ENCODE measurements at places on chromosomes 7 and 10.

DNA sequence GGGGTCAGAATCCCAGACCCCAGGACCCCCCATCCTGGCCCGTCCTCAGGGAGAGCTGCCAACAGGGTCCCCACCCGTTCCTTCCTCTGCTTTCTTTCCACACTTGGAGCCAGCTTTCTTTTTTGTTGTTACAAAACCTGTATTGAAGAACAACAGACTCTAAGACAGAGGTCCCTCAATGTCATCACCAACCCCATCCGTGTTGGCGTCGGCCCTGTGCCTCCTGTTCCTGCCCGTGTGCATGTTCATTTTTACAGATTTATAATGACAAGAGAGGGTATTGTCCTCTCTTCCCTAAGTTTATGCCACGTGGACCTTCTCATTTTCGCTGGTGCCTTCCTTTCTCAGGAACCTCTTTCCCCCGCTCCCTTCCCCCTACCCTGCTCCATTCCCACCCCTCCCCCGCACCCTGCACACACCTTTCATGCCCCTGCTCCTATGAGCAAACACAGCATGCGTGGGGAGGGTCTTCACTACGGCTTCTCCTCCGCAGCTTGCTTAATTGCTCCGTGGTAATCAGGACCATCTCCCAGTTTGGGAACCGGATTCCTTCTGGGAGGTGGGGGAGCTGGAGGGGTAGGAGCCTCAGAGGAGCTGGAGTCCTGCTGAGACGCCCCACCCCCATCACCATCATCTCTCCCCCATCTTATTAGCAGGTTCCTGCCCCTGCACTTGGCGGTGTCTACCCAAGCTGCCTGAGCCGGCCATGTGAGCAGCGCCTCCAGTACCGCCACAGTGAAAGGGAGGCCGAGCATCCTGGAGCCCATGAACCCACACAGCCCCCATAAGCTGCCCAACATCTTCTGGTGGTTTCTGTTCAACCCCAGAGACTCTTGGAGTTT, 88.0 kb upstream of the INSIG1 start:
- no peak for DNase-seq

DNA sequence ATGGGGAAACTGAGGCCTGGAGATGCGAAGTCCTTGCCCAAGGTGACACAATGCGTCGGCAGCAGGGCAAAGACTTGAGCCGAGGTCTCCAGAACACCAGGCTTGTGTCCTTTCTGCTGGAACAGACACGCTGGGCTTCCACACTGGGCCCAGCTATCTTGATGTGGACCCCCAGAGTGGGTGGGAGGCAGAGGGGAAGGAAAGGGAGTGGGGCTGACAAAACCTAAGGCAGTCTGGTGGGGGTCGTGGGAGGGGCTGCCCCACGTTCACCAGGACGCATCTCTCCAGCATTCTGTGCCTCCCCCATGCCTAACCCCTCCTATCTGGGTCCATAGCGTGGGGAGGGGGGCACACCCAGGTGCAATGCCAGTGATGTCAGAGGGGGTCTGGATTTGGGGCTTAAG, 38.1 kb downstream of the PPIF start:
- no peak for DNase-seq

DNA sequence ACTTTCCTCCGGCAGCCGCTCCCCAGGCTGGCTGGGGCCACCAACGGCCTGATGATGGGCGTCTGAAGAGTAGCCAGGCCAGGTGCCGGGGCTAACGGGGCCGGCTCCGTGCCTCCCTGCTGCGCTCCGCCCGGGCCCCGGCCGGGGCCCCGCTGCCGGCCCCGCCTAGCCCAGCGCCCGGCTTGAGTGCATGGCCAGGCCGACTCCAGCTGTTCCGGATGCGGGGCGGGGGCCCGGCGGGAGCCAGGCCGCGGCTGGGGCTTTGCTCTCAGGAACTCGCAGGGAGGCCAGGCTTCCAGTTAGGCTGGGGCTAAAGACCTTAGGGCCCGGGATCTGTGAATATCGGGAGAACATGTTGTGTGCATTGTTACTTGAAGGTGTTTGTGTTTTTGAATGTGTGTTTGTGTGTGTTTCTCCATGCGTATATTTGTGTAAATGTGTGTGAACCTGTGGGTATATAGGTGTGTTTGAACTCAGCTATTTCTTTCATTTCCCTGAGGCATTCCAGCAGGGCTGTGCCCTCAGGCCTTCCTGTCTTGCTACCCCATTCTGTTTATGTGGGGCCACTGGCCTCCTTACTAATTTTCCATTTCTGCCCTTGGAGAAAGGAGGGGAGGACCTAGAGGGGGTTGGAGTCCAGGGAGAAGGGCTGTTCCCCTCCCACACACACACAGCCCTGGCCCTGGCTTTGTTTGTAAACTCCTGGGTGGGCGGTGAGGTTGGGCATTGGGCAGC, 1.1 kb upstream of the LBX1 start:
- peak; percentile 71 for DNase-seq

- DNase-seq, result no peak
These were observed 5.8 kb downstream of the FBH1 start for GRCh38 chr10:5895804-5896203.

DNA sequence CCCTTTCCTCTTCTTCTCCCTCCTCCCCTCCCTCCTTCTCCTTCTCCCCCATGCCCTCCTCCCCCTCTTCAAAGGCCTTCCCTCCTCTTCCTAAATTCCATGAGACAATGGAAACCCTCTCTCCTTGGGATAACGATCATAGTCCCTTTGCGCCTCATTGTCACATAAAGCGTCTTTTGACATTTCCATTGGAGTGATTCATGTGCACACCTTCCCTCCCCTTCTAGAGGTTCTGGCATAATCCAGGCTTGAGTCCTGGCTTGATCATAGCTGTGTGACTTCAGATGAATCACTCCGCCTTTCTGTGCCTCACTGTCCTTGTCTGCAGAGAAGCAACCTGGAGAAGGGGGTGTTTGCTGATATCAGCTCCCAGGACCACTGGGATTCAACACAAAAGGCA, 204.2 kb downstream of the TNS3 start:
- no peak for DNase-seq

DNA sequence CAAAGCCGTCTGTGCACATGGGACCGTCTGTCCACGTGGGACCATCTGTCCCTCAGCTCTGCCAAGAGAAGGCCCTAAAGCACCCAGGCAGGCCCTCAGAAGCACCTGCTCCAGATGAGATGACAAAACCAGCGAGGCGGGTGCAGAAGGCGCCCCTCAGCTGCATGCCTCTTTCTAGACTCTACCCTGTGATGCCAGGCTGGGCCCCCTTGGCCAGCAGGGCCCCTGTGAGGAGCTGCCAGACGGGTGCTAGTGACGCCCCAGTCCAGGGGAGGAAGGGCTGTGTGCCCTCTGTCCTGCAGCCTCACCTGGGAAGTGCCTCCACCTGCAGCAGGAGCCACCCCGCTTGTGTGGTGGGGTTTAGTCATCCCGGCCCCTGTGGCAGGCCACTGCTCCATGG, 309.2 kb upstream of the SHH start:
- DNase-seq, result no peak

- DNase-seq, result no peak
These were observed 89.9 kb upstream of the CAPZA2 start for GRCh38 chr7:116772423-116772863.

- no peak for DNase-seq
These were observed 14.5 kb downstream of the NOBOX start for GRCh38 chr7:144388950-144389349.

GRCh38 chr7:92071032-92071431, 63.2 kb downstream of the CYP51A1 start:
- DNase-seq, result no peak

- peak; percentile 41 for DNase-seq
These were observed 356.3 kb upstream of the GALNT17 start for GRCh38 chr7:70775570-70776156.

DNA sequence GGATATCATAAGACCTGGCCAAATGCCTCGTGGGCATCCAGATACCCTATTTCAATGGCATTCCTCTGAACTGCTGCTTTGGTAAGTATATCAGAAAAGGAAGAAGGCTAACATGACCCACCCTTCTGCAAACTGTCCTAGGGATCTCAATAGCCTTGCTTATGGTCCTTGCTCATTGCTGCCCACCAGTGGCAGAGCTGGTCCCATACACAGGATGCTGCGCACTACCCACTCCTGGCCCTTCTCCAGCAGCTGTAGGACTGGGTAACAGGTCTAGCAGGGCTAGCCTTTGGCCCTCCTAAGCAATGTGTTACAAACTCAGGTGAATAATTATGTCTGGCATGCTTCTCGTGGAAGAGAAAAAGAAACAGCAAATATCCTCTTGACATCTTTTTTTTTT, 72.5 kb downstream of the C10orf90 start:
- peak; percentile 53 for DNase-seq

GRCh38 chr7:152406491-152406890, 29.3 kb downstream of the KMT2C start:
- DNase-seq, result no peak

GRCh38 chr10:42939685-42940366, 137.0 kb upstream of the RET start:
- no peak for DNase-seq

DNA sequence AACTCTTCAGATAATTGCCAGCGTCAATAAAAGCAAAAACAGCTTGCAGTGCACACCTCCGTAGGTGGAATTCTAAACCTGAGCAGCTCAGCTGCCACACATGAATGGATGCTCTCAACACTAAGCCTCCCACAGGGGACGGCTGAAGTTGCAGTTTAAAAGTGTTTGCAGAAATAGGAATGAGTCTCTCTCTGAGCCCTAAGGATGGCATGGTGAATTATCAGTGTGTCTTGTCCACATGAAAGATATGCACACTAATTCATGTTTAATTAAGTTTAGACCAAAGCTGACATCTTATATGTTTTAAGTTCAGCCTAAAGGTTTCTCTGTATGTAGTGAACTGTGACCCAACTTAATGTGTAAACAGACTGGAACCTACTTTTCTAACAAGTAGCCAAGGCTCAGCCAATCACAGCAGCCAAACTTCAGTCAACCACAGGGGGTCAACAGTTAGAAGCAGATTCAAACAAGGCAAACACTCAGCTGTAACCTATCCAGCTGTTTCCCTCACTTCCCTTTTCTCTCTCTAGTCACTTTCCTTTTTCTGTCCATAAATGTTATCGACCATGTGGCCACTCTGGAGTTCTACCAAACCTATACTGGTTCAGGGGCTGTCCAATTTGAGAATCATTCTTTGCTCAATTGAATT, 38.1 kb downstream of the CTTNBP2 start:
- DNase-seq, result no peak

DNA sequence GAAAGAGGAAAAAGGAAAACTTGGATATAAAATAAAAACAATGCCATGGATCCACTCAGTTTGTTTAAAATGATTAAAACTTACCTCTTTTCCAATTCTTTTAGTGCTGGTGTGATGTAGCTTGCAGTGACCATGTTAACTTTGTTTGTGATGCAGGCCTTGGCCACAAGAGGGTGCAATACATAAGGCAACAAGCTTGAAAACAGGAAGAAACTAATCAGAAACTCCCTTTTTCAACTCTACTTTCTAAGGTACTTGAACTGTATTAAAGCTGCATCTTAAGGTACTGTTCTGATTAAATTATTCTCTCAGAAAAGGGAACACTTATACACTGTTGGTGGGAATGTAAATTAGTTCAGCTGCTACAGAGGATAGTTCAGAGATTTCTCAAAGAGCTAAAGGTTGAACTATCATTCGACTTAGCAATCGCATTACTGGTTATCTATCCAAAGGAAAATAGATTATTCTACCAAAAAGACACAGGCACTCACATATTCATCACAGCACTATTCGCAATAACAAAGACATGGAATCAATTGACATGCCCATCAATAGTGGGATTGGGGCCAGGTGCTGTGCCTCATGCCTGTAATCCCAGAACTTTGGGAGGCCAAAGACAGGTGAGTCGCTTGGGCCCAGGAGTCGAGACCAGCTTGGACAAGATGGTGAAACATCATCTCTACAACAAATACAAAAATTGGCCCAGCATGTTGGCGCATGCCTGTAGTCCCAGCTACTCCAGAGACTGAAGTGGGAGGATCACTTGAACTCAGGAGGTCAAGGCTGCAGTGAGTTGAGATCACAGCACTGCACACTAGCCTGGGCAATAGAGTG, 50.9 kb downstream of the AASS start:
- DNase-seq, result peak; percentile 86

DNA sequence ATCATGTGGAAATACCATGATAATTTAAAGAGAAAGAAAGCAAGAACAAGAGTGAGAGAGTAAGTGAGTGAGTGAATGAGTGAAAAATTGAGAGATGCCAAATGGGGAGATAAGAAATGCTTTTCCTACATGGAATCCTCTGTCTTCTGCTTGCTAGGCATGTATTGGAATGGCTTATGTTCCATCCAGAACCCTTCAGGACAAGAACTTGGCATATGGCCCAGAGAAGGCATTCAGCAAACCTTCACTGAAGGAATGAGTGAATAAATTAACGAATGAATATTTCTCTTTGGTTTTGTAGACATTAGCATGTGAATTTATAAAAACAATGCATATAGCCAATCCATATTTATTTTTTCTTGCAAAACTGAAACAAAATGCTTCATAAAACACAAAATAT, 162.2 kb downstream of the LRRTM3 start:
- DNase-seq, result no peak

DNA sequence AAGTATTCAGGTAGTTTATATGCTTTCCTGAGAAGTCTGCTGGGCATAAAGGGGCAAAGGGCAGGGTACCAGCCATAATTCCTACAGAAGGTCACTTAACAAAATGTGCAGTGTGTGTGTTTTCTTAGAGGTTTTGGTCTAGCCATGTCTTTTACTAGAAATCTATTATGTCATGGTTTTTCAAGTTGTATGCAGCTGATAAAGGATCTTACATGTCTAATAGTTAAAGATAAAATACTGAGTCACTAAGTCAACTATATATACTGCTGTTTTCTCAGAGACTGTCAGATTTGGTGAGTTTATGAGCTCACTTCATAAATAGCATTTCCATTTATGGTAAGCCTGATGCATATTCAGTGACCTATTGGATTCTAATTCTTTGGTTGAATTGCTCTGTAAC, 7.7 kb downstream of the CASP2 start:
- no peak for DNase-seq

DNA sequence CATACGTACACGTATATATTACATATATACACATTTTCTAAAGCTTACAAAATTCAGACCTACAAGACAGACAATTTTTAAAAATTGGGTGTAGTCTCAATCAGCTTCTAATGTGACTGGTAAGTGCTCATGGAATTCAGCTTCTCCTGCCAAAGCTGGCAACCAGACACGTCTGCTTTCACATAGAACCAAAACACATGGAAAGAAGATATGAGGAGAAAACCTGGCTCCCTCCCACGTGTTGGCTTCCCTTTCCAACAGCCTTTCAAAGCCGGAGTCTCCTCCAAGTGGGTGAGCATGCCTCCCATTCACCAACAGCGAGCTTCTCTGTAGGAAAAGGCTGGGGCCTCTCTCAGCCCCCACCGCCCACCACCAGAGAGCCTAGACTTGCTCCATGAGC, 33.4 kb downstream of the CDCA7L start:
- DNase-seq, result no peak

All from myocyte (in vitro differentiated cells).